ENCODE measurements at places on chromosomes 7 and 10.

GRCh38 chr10:93568105-93568390 is 1.6 kb downstream of the FFAR4 start:
- DNase-seq, result no peak

- no peak for DNase-seq
Measured at GRCh38 chr7:3039787-3040186, 3.9 kb downstream of the CARD11 start.

GRCh38 chr10:128437786-128438345 is 311.6 kb upstream of the MKI67 start:
- no peak for DNase-seq

GRCh38 chr10:13892001-13892491 is 305.3 kb downstream of the PRPF18 start:
- no peak for DNase-seq

- no peak for DNase-seq
Measured at GRCh38 chr10:98411166-98411565, 3.8 kb downstream of the PYROXD2 start.

DNA sequence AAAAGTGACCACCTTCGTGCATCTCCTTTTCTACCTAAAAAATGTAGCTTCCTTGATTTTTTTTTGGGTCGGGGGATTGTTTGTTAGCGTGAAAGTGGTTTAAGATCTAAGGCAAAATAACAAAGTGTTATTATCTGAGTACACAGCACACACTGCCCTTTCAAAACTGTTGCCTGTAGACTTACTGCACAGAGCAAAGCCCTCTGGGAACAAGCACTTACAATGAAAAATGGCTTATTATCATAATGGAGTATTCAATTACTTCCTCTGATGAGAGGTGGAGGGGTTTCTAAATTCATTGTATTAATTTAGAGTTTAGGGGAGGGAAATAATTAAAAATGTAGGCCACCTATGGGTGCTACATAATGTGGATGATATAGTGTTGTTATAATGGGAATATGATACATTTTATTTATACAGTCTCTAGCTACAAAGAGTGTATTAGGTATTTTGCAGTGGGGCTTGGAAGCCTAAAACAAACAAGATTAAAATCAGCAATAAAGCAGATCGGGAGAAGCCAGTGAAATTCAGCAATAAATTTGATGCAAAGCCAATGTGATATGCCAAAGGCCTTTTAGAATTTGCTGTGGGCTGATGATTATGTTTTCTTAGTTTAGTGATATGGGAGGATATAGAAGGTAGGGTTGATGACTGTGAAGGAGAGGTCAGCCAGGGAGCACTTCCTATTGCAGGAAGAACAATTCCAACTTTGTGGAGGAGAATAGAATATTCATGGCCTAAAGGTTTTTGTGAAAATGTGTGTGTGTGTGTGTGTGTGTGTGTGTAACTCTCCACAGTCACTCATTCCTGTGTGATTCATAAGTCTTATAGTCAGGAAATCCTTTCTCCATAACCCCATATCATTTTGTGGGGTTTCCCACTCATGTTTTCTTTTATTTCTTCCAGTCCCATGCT is 17.7 kb upstream of the EXOC4 start:
- no peak for DNase-seq

DNA sequence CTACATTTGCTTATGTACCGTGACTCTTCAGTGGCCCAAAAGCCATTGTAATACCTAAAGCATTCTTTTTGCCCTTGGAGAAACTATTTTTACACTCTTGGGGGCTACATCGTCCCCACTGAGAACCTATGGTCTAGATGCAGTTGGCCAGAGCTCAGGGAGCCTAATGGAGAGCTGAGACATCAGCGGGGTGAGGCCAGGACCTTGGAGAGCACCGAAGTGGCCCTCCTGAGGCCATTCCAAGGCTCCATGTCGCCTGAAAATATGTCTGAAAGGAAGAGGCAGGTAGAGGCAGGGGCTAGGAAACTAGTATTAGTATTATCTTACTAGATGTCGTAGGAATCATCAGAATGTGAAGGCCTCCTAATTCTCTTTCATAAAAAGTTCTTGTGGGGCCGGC is 4.9 kb downstream of the PKD2L1 start:
- peak; percentile 13 for DNase-seq

DNA sequence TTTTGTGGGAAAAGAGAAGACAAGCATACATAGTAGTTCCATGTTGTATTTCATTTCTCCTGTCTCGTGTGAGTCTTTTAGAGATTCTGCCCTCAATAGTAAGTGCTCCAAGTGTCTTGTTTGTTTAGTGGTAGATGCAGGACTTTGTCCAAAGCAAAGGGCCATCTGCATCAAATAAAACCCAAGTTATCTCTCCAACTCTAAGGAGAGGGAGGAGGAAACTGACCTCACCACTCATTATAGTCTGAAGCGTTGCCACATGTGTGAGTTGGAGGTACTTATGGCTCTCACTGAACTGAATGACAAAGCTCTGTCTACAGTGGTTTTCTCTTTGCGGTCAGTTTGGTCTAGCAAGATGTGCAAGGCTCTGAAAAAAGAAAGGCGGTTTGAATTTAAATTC is 272.6 kb downstream of the DOCK4 start:
- DNase-seq, result no peak

GRCh38 chr10:122060250-122060649 is 71.3 kb downstream of the TACC2 start:
- no peak for DNase-seq

- no peak for DNase-seq
Measured at GRCh38 chr7:101097561-101097960, 12.3 kb downstream of the TRIM56 start.

DNA sequence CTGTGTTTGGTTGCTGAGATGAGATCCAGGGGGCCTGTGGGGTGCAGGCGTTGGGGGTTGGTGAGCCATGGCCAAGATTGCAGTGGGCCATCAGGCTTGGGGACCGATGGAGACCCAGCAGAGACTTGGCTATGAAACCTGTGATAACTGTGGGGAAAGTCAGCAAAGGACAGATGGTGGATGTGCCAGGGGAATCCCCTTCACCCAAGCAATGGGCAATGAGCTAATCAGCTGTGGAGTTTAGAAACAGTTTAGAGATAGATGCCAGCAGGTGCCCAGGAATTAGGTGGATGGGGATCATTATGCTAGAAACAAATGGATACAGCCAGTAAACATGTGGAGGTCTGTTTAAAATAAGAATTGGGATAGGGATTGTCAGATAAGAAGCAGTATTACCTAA is 151.4 kb upstream of the FERD3L start:
- DNase-seq, result no peak

GRCh38 chr7:41156268-41156667 is 546.6 kb downstream of the INHBA start:
- DNase-seq, result no peak

DNA sequence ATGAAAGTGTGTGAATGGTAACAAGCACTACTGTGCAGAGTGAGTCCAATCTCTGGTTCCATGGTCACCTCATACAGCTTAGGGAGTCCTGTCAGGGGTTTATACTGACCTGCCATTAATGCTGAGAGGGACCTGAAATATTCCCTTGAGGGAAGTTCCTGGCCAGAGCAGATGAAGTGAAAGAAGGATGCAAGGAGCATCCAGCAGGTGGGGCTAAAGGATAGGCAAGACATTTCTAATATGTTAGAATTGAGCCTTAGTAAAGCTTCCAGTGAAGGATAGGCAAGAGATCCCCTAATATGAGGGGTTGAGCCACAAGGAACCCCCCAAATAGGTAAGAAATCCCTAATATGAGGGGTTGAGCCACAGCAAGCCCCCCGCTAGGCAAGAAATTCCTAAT is 25.5 kb upstream of the FAM221A start:
- DNase-seq, result peak; percentile 93

- no peak for DNase-seq
Measured at GRCh38 chr10:77571490-77571889, 66.1 kb downstream of the KCNMA1 start.

DNA sequence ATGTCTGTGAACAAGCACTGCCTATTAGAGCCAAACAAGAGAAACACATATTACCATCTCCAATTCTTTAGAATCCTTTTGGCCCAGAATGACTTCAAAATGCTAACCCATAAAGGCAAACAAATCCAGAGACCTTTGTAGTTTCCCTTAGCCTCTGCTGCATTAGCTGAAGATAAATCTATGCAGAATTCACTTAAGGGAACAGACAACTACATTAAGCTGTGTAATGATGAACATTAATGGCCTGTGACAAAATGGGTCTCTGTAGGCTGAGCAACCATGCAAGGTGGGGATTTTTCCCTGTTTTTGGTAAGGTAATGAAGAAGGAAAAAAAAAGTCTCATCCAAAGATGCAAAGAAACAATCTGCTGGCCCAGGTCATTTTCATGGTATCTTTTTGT is 411.6 kb downstream of the EXOC4 start:
- DNase-seq, result no peak

GRCh38 chr7:157139111-157139809 is 534 bp downstream of the UBE3C start:
- DNase-seq, result no peak

GRCh38 chr10:124194199-124194824 is 100.9 kb upstream of the CHST15 start:
- DNase-seq, result no peak

DNA sequence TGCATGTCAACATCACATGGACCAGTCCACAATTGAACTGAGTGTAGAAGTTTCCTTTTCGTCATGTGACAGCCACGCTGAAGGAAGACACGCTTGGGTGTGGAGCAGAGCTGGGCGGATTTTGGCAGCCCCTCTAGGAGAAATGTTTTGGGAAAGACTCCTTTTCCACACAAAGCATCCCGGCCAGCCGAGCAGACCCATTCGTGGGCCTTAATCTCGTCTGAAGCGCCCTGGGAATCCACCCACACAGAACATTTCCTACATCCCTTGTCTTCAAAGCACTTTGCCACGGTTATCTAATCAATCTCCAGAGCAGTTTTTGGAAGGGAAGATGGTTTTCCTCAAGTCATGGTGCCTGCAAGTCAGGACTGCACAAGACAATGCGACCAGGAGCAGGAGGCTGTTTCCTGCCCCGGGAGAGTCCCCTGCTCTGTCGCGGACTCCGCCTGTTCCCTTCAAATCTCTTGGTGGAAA is 8.4 kb upstream of the IFT22 start:
- DNase-seq, result no peak

DNA sequence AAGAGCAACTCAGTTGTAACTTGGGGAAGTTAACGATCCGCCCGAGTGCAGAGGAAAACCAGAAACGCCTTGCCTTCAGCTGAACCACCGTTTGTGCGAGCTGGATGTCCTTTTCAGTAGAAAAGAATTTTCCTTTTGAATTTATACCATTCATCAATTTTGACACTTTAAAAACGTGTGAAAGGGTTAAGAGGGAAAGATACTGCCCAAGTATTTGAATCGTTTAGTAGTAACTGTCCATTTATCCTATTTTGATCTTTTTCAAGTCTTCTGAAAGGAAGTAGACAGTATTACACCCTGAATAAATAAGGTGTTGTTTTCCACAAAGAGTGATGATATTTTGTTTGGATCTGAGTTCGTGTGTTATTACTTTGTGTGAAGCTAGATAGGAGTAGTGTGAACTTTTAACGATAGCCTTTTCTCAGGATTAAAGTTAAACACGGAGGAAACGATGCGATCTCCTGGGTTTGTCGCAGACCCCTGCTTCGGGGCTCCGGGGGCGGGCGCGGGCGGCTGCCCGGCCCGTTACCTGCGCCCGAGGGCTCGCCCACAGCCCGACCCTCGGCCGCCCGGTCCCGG is 830 bp upstream of the BMI1 start:
- peak; percentile 59 for DNase-seq

GRCh38 chr7:151819866-151820265 is 57.0 kb downstream of the PRKAG2 start:
- DNase-seq, result no peak

- no peak for DNase-seq
Measured at GRCh38 chr10:61356354-61356753, 96.8 kb downstream of the TMEM26 start.

All from Kasumi-1 (cell line).